Activated T-cell treated with anti-CD3 and anti-CD28 coated beads for 1 hour (primary cell): ENCODE measurements at places on chromosomes 3 and 15.

DNA sequence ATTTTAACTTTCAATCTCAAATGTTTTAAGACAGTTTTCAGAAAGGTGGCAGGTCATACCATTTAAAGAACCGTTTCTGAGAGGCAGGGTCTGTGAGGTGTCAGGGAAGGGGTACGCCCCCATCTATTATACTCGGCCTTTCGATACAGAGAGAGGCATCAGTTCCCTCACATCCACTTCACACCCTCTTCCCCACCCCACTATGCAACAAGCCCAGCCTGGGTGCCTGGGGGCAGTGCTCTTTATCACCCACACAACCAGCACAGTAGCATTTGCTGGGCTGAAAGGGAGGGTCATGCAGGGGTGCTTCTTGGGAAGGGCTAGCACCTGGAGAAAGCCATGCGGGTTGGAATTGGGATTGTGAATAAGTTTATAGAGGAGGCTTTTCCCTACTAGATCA, 56.0 kb upstream of the KCNMB2 start:
- DNase-seq: no peak

GRCh38 chr3:150073513-150073912, 102.8 kb upstream of the PFN2 start:
- DNase-seq: no peak

DNA sequence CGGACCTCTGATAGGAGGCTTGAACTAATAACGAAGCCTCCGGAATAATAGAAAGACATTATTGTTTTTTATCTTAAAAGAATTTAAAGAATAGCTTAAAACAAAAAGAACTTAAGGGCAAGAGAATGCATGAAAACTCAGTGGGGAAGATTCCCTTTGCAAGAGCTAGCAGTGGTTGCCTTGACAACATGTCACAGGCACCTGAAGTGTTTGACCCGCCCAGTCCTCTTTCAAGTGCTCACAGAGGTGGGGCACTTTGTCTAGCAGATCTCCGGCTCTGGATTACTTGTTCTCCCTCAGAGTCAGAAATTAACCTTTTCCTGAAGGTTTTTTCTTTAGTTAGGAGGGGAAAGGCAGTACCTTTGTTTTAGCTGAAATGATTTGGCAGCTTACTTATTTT, 37.8 kb downstream of the LARS2 start:
- no peak for DNase-seq

DNA sequence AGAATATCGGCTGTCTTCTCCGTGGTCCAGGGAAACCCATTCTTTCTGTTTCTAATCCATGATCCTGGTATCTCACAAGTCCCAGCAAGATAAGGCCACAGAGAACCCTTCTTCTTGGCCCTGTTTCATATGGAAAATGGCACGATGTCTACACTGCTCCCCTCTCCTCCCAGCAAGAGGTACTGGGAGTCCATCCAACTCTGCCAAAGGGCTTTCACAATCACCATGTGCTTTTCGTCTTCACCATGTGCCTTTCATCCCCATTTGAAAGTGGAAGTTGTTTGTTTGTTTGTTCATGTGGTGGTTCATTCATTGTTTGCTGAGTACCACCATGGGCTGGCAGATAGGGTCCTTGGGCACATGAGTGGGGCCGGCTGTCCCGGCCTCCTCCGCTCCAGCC, 5.5 kb downstream of the ITIH3 start:
- no peak for DNase-seq

DNA sequence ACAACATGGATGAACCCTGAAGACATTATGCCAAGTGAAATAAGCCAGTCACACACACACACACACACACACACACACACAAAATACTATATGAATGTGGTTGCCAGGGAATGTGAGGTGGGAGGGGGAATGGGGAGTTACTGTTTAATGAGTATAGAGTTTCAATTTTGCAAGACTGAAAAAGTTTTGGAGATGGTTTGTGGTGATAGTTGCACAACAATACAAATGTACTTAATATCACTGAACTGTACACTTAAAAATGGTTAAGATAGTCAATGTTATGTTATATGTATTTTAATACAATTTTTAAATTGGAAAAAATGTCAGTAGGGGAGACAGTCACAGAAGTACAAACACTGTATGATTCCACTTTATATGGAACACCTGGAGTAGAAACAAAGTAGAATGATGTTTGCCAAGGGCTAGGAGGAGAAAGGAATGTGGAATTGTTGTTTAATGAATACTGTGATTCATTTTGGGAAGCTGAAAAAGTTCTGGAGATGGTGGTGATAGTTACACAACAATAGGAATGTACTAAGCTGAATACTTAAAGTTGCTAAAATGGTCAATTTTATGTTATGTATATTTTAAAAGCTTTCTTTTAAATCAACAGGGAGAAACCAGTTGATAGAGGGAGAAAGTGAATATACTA, 76.6 kb downstream of the RPL39L start:
- no peak for DNase-seq

DNA sequence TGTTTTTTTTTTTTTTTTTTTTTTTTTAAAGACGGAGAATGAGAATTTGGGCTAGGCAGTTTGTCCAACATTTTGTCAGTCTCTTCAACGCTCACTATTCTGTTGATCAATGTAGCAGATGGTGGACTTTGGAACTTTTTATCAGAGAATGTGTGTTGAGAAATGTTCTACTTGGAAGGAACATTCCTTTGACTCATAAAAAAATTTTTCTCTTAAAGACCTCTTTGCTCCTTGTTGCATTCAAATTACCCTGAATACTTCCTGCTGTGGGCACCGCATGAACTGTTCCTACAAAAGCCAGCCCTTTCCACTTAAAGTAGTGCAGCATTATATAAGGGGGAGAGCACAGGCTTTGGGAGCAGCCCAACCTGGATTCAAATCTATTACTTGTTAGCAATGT, 182.9 kb downstream of the AKAP13 start:
- DNase-seq: no peak

DNA sequence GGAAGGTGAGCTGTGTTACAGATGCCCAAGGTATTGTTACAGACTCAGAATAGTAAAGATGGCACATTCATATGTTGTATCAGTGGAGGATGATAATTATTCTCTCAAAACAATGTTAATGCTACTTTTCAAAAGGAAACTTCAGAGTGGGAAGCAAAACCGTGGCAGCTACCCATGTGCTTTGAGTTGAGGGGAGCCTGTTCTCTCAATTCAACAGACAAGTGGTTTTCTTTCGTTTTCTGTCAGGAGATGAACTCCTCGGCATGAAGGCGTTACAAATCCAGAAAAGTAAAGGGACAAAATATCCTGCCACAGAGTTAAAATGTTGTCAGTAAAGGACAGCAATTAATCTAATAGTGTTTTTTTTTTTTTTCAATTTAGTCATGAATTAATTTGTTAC, 629.4 kb upstream of the GBE1 start:
- no peak for DNase-seq

DNA sequence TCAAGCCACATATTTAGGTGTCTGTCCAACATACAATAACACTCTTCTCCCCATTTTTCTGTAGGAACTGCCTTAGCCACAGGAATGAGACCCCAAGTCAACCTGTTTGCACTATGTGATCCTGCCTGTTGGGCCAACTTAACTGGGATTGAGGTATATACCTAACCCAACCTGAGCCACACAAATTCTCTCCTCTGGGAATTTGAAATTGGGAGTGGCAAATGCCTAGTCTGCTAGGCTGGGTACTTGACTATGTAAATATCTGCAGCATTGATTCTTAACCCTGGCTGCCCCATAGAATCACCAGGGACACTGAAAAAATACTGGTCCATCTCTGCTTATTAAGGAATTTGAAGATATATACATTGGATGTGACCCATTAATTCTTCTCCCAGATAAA, 35.2 kb upstream of the TNIK start:
- DNase-seq: no peak

DNA sequence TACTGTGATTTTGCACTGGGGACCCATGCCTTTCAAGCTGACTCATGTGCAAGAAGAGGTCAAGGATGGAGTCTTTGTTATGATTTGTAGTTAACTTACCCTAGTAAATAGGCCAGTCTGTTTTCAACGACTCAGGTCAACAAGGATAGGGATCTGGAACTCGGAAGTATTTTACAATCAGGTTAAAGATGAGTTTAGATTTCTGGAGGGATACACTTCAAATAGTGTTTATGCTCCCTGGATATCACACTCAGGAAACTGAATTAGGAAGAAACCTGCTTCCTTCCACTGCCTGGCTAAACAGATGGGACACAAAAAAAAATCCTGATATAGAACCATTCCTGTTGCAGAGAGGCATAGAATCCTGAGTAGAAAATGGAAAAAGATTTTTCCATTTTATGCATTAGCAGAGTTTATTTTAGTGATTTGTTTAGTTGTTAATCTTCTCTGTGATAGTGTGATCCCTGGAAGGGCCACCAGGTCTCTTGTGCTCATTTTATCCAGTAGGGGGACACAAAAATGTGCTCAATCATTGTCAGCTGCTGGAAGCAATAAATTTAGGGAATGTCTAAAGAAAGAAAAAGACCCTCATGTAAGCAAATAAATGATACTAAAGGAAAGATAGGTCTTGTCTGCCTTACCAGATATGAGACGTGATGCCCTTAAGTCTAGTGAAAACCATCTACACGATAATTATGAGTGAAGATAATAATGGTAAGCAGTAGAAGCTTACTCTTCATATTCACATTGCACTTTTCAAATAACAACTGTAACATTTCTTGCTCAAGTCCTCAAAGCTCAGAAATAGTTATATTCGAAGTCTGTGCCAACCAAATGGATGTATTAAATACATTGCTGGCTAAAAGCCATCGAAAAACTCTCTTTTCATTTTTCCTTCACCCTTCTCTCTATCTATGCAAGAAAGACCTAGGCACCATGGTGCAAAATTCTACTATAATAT, 452.1 kb upstream of the KCNMB2 start:
- DNase-seq: no peak

GRCh38 chr3:128076483-128077201, 24.4 kb downstream of the SEC61A1 start:
- no peak for DNase-seq

- DNase-seq: no peak
Measured at GRCh38 chr3:18057471-18058091, 315.1 kb upstream of the TBC1D5 start.

DNA sequence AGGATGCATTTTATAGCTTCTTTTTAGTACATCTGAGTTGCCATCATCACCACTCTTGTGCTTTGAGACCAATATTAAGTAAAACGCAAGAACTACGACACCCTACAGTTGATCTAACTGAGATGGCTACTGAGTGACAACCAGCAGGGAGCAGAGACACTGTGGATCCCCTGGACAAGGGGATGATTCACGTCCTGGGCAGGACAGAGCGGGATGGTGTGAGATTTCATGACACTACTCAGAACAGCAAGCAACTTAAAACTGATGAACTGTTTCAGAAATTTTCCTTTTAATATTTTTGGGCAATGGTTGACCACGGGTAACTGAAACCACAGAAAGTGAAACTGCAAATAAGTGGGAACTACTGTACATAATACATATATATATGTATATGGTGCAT, 299.2 kb downstream of the ADAMTS17 start:
- no peak for DNase-seq

- no peak for DNase-seq
Measured at GRCh38 chr3:117798221-117798620, 1088.6 kb downstream of the TUSC7 start.

DNA sequence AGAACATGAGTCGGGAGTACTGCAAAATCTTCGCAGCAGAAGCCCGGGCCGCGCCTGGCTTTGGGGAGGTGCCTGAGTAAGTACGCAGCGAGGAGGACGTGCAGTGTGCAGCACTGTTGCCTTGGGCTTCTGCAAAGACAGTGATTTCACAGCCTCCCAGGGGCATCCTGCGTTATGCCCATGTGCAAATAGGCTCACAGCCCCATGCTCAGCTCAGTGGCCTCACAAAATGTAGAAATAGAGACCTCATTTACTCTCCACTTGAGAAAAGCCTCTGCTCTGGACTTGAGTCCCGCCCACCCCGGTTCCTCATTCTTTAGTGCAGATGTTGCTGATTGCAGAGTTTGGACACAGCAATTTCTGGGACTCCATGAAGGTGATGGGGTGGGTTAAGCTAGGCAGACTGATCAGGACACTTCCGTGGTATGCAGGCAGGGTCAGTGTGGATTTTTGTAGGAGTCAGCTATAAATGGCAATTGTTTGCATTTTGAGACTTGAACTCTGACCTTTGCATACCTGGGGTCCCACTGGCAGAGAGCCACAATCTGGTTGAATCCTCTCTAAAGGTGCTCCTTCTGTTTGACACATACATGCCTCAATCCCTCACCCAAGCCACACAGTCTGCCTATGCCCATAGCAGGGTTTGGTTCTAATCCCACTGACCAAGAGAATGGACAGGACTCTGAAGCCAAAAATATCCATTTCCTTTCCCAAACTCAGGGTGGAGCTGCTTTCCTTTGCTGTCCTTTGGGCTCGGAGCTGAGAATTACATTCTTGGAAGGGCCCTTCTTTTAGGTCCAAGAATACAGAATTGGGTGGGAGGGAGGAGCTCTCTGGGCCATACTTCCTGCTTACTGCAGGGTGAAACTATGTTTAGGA, 20.7 kb upstream of the SLC28A1 start:
- DNase-seq: no peak

GRCh38 chr3:113247675-113248458, 36.5 kb downstream of the BOC start:
- DNase-seq: no peak

- DNase-seq: no peak
Measured at GRCh38 chr3:97699889-97700288, 64.7 kb upstream of the ARL6 start.

- DNase-seq: no peak
Measured at GRCh38 chr3:52609316-52609815, 73.0 kb downstream of the UQCC5 start.

DNA sequence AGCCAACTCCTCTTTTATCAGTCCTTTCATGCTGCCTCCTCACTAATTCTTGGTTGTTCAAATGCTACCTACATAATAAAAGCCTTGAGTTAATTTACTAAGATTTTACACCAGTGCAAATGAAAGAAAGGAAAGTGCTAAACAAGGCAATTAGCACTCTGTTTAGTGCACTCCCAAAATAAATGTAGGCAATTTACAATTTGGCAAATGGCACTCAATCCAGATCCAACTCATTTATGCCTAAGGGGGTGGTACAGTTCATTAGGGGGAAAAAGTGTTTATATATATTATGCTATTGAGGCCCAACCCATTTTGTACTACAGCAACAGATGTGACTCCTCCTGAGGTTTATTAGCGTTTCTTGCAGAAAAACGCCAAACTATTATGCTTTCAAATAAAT, 370.1 kb downstream of the NR2F2 start:
- no peak for DNase-seq

DNA sequence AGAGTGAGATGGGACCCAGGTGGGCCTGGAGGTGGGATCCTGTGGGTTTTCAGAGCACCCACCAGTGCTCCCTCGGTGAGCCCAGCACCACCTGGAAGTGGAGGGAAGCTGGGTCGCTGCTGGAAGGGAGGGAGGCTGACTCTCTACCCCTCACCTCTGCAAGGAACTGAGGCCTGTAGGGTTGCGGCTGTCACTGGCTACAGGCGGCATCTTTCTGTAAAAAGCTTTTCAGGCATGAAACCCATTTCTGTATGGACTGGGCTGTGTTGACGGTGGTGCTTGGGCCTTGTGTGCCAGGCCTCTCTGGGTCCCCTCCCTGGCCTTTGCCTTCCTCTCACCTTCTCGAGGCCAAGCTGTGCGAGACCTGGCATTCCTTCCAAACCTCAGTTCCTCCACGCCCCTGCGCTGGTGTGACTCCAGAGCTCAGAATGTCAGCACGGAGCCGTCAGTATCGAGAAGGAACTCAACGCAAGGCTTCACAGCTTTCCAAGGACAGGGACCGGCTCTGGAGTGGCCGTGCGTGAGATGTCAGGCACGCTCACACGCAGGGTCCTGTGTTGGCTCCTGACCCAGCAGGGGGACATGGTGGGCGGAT, 16.6 kb downstream of the ABTB1 start:
- no peak for DNase-seq
